Epithelial cell of esophagus (primary cell): ENCODE measurements at places on chromosomes 3 and 15.

DNA sequence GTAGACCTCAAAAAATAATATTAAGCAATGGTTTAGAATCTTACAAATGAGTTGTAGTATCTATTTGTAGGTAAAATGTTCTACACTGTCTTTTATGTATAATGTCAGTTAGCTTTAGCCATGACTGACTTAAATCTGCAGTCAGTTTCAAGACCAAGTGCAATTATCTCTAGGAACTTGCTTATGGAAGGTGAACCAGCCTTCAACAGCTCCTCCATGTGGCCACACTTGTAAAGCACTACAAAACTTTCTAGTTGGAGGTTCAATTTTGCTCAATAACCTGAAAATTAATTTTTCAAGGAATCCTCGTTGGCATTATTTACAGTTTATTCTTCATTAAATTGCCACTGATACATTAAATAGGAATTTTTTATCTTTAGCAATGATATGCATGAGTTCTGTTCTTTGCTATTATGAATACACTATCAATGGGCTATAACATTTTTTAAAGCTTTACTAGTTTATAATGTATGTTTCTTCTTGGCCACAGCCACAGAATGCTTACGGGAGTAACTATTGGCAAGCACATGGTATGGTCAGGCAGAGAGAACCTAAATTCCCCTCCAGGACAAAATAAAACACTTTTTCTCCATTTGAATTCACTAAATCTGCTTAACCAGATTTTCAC is 315.3 kb upstream of the UBE2E2 start:
- DNase-seq: peak; percentile 68

DNA sequence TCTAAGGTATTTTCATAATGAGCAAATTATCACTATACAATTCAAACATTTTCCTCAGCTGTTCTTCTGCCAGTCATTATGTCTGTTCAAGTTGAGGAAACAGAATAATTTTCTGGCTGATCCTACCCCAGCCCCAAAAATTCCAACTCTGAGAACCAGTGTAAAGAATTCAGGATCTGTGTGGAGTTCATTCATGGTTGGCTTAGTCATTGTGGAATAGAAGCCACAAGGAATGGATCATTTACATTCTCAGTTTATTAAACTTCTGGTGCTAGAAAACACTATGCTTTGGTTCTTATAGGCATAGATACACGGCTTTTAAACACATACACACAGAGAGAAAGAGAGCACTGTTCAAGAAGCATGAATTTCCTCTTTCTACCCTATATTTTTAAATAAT is 134.6 kb downstream of the CMSS1 start:
- no peak for DNase-seq

GRCh38 chr3:110955301-110955880 is 116.2 kb upstream of the NECTIN3 start:
- DNase-seq: peak; percentile 66

GRCh38 chr15:43749690-43750345 is 3.6 kb downstream of the PDIA3 start:
- DNase-seq: no peak

- peak; percentile 54 for DNase-seq
Observed at GRCh38 chr15:52427804-52428203, 100.9 kb downstream of the MYO5A start.

- DNase-seq: no peak
Observed at GRCh38 chr3:47089630-47090029, 74.3 kb downstream of the SETD2 start.

GRCh38 chr3:129280183-129280582 is 1.5 kb downstream of the HMCES start:
- DNase-seq: no peak

DNA sequence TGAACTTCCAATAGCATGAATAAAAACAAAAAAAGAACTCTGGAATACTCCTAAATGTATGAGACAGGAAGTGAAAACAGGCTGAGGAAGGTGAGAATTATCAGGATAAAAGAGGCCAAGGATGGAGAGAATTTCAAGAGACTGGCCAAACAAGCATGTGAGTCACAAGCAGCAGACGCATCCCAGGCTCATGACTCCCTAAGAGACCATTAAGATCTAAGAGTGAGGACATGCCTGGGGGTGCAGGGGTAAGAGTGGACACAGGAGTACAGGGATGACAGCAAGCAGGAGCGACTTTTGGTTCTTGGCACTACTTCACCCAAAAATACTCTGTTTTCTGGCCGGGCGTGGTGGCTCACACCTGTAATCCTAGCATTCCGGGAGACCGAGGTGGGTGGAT is 7.1 kb downstream of the SCAMP2 start:
- DNase-seq: peak; percentile 95

GRCh38 chr3:108388136-108389132 is 92.1 kb downstream of the HHLA2 start:
- no peak for DNase-seq

GRCh38 chr3:159855599-159856346 is 132.9 kb upstream of the IL12A start:
- DNase-seq: no peak

- DNase-seq: no peak
Observed at GRCh38 chr3:32998631-32999451, 47.4 kb downstream of the CCR4 start.

DNA sequence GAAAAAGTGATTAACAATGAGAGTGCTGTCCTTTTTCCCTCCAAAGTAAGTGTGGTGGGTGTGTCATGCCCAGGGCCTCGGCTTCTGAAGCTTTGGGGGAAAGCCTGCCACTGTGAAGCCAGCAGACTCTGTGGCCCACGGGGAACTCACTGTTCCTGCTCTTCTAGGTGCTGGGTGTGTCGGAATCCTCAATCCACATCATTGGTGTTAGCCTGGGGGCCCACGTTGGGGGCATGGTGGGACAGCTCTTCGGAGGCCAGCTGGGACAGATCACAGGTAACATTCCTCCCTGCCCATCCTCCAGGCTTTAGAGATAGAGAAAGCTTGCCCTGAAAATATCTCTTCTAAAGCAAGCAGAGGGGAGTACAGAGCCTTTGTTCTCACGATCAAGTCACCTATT is 11.6 kb downstream of the PLA1A start:
- no peak for DNase-seq

DNA sequence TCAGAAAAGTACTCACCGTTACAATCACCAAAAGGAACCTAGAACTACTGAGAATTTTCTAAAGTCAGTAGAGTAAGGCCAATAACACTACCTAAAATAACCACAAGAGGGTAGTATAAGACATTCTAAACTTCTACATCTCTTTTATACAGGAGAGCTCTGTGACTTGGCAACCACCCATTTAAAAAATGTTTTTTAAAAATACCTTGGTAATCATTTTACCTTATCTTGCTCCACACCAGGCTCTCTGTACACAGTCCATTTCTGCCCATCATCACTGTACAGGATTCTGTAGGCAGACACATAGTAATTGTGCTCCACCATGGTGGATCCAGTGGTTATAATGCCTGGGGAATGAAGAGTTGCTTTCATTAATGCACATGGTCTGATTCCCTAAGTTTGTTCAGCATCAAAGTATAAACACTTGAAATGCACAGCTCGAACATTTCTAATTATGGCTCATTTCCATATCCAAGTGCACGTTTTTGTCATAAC is 54.5 kb downstream of the ST3GAL6 start:
- DNase-seq: peak; percentile 57

- peak; percentile 98 for DNase-seq
Observed at GRCh38 chr3:149366941-149367840, 10.3 kb downstream of the TM4SF1 start.

GRCh38 chr3:119322021-119322834 is 28.0 kb downstream of the ARHGAP31 start:
- peak; percentile 48 for DNase-seq

- DNase-seq: no peak
Observed at GRCh38 chr15:62456011-62456920, 291.2 kb upstream of the C2CD4B start.

DNA sequence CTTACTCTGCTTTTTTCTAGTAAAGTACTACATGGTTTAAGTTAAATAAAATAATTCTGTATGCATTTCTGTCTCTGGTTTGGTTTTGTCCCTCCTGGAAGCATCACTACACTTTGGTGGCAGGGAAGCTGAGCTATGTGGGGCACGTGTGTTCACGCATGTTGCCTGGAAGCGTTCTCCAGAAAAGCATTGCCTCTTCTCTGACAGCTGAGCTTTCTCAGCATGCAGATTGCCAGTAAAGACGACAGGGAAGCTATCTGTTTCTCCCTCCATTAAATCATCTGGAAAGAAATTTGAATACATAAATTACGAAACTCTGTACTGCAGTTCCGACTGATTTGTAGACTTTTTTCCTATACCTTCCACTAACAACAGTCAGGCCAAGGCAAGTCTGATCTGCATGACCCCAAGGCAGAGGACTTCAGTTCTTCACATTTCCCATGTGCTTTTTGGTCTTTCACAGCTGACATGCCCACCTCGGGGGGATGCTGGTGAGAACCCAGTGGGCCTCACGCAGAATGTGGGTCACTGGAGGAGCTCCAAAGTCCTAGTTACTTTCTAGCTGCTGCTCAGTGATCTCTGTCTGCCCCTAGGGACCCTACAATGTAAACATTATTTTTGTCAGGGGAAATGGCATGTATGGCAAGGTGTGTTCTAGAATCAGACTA is 43.0 kb downstream of the PGPEP1L start:
- DNase-seq: no peak

- no peak for DNase-seq
Observed at GRCh38 chr3:37054370-37054769, 61.1 kb downstream of the MLH1 start.

DNA sequence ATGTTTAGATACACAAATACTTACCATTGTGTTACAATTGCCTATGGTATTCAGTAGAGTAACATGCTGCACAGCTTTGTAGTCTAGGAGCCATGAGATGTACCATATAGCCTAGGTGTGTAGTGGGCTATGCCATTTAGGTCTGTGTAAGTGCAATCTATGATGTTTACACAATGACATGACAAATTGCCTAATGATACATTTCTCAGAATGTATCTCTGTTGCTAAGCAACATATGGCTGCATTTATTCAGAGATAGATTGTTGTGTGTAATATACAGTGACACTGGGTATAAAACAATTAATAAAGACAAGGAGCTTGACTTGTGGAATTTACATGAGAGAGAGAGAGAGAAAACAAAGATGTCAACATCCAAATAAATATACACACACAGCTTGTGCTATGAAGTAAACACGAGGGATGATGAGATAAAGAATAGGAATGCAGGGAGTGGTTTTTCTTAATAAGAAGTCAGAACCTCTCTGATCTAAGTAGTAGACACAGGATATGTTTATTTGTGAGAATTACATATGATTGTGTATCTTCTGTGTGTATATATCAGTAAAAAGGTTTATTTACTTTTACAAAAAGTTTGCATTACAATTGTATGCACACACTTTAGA is 110.0 kb downstream of the KCNAB1 start:
- DNase-seq: peak; percentile 70

- DNase-seq: no peak
Observed at GRCh38 chr3:99439892-99440291, 198.5 kb upstream of the COL8A1 start.

- peak; percentile 6 for DNase-seq
Observed at GRCh38 chr15:97168704-97169475, 791.6 kb upstream of the ARRDC4 start.

- DNase-seq: no peak
Observed at GRCh38 chr3:175383371-175383770, 524.2 kb downstream of the NAALADL2 start.

GRCh38 chr3:145557405-145557804 is 603.6 kb downstream of the PLOD2 start:
- DNase-seq: no peak

DNA sequence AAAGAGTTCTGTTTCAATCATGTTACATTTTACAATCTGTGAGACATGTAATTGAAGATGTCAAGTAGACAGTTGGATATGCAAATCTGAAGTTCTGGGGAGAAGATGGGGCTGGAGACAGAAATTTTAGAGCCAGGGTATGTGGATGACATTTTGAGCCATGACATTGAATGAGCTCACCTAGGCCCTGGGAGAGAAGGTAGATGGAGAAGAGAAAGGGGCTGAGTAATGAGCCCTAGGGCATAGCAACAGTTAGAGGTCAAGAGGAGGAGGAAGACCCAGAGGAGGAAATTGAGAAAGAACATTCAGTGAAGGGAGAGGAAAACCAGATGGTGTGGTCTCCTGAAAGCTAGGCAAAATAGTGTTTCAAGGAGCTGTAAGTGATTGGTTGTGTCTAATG is 15.3 kb downstream of the TMEM266 start:
- DNase-seq: peak; percentile 70

- no peak for DNase-seq
Observed at GRCh38 chr3:155010416-155010815, 69.7 kb upstream of the MME start.

GRCh38 chr3:177810162-177810623 is 612.9 kb upstream of the TBL1XR1 start:
- peak; percentile 93 for DNase-seq

DNA sequence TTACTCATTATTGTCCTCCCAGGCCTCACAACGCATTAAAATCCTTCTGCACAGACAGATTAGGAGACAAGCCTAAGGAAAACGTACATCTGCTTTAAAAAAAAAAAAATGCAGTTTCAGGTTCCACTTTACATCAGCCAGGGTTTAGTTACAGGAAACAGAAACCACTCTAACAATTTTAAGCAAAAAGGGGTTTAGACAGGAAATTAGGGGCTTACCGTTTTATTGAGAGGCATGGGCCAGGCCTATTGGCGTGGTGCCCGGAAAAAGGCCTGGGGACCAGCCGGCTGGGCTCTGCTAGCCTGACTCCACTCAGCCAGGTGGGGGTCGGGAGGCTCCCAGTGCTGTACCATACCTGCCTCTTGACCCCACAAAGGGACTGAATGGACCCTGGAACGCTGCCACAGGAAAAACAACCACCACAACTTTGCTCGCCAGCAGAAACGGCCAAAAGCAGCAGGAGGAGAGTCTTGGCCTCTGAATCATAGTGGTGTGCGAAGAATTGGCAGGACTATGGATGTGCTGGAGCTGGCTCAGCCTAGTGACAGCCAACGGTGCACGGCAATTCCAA is 124.3 kb downstream of the CHSY1 start:
- DNase-seq: peak; percentile 62

DNA sequence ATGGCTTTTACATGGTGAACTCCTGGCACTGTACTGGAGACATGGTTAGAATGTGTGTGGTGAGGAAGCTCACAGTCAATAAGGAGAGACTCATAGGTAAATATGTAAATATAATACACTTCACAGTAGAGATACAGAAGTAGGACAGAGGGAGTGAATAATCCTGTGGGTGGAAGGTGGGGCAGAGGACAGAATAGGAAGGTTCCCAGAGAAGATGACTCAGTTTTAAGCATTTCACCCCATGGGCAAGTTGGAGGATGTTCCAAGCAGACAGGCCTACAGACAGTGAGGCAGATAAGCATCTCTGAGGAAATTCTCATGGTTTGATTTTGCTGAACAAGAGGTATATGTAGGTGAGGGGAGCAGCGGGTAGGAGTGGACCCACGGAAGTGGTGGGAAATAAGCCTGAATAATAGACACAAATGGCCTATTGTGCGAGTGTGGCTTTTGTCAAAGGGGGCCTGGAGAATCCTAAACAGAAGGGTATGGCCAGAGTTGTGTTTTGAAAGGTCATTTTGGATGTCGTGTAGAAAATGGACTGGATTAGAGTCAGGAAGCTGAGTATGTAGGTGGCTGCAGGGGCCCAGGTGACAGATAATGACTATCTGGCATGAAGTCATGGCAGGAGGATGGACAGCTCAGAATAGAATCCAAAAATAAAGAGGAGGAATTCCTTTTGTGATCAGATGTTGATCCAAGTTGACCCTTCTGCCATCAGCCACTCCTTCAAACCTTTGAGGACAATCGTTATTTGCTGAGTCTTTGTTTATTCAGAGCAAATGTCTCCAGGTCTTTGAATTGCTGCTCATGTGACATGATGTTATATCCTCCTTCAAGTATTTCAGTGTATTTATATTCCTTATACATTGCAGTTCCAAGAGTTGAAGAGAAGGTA is 97.3 kb upstream of the THRB start:
- peak; percentile 99 for DNase-seq
